ENCODE measurements at places on chromosomes 11 and 22.

- DNase-seq = no peak
Measured at GRCh38 chr11:78925387-78925786, 350.7 kb upstream of the NARS2 start.

- DNase-seq = no peak
Measured at GRCh38 chr11:67010296-67010905, 12.5 kb upstream of the SYT12 start.

- no peak for DNase-seq
Measured at GRCh38 chr22:46789992-46790391, 27.5 kb downstream of the TBC1D22A start.

DNA sequence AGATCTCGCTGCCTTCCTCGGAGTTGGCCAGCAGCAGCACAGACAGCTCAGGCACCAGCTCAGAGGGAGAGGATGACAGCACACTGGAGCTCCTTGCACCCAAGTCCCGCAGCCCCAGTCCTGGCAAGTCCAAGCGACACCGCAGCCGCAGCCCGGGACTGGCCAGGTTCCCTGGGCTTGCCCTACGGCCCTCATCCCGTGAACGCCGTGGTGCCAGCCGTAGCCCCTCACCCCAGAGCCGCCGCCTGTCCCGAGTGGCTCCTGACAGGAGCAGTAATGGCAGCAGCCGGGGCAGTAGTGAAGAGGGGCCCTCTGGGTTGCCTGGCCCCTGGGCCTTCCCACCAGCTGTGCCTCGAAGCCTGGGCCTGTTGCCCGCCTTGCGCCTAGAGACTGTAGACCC, 6.4 kb downstream of the PLA2G3 start:
- no peak for DNase-seq

DNA sequence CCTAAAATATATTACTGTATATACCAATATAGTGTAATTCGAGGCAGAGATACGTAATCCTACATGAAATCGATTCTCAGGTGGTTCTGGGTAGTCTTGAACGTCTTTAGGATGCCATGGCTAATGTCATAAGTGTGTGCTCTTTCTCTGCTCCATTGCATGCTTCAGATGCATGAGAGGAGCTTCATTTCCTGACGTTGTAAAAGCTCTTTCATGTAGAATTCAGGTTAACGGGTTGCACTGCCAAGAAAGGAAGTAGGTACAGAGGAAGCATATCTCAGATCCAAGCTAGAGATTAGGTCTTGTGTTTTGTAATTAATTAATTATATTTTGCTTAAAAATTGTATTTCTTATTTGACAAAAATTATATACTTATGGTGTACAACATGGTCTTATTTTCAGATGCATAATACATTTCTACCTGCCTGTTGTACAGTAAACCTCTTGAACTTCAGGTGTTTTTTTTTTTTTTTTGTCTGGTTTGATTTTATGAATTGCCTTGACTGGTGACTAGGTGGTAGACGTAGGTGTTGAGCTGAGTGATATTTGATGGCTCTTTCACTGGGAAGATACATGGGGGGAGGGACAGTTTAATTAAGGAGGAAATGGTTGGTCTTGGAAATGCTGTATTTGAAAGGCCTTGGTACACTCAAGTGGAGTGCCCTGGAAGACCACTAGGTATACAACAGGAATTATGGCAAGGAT, 9.3 kb downstream of the NUP50 start:
- no peak for DNase-seq

GRCh38 chr11:2305140-2305778, 3.4 kb downstream of the TSPAN32 start:
- peak; percentile 56 for DNase-seq

- DNase-seq = no peak
Measured at GRCh38 chr11:14306481-14306880, 52.5 kb downstream of the RRAS2 start.

DNA sequence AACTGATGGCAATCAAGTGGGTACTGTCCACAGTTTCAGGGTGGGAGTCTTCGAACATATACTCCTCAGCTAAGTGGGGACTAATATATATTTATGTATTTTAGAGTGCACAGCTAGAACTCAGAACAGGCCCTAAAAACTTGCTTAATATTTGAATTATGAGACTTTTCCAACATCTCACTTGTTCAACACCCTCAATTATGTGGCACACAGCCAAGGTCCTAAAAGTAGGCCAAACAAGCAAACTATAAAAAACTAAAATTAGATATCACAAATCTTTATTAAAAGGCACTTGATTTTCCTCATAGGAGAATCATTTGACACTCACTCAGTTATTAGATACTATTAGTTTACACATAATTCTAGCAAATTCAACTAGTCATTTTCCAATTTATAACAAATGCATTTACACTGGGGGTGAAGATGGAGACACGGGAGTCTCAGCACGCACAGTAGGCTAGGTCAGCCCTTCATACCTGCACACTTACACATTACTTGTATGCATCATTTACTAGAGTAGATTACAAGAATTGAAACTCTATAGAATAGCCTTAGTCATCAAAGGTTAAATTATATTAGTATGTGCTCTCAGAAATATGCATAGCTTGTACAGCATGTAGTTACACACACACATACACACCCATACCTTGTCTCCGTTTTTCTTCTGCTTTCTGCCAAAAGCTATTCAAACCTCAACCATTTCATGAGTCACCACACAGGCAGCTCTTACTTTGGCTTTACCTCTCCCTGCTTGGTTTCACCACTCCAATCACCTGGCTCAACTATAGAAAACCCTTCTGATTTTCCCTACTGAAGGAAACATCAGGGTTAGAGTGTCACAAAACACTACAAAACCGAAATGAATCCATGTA, 171.5 kb downstream of the SBF2 start:
- no peak for DNase-seq

DNA sequence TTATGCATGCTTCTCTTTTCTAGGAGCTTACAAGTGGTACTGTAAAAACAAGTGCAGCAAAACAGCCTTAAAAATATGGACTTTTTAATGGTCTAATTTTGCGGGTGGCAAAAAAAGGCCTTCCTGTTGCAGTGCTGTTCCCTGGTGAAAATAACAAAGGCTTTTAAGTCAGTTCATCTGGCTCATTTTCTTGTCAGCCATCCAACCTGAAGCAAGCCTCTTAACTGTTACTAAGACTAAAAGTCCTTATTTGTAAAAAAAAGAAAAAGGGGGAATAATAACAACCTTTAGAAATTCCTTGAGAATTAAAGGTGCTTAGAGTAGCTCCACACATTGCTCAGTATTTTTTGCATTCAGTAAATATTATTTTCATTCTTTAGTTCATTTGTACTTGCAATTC, 200.5 kb upstream of the CHORDC1 start:
- DNase-seq = no peak

DNA sequence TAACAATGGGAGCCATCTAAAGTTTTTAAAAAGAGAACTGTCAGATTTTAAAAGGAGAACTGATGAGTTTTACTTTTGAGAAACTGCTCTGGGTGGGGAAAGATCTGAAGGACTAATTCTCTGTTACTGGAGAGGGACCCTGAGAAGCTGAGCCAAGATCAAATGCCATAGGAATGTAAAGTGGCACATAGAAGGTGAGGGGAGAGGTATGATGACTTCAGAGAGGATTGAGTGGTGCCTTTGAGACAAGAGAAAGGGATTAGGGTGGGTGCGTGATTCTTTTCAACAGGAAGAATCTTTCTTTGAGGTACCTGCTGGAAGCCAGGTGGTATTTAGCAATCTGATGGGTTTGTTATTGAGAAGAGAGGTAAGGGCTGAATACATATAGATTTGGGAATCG, 9.0 kb downstream of the CRKL start:
- DNase-seq = no peak

GRCh38 chr11:118785362-118785761, 5.6 kb downstream of the DDX6 start:
- no peak for DNase-seq

DNA sequence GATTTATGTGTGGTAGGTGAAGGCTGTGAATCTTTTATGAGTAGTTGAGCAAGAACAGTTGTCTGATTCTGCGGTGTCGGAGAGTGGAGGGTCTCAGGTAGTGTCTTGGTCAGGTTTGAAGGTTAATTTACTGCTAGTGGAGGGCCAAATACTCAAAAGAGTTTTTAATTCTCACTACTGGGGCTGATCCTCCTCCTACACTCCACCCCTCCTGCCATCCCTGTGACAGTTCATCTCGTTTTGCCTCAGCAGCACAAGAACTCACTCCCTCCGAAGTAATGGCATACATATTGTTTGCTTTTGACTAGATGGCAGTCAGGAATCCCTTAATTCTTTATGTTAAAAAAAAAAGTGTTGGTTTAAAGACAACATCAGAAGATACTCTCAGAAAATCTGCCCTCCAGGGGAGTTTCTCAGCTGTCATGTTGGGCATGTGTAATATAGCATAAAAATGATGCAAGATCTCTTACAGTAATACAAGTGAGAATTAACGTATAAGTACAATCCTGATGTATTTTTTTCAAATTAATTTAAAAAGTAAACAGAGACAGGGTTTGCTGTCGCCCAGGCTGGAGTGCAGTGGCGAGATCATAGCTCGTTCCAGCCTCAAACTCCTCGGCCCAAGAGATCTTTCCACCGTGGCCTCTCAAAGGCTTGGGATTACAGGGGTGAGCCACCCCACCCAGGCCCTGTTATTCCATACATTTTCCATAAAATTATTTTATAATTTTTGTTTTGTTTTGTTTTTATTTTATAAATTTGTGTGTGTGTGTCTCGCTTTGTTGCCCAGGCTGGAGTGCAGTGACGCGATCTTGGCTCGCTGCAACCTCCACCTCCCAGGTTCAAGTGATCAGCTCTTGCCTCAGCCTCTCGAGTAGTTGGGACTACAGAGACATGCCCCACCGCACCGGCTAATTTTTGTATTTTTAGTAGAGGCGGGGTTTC, 1.3 kb downstream of the FAR1 start:
- DNase-seq = no peak

DNA sequence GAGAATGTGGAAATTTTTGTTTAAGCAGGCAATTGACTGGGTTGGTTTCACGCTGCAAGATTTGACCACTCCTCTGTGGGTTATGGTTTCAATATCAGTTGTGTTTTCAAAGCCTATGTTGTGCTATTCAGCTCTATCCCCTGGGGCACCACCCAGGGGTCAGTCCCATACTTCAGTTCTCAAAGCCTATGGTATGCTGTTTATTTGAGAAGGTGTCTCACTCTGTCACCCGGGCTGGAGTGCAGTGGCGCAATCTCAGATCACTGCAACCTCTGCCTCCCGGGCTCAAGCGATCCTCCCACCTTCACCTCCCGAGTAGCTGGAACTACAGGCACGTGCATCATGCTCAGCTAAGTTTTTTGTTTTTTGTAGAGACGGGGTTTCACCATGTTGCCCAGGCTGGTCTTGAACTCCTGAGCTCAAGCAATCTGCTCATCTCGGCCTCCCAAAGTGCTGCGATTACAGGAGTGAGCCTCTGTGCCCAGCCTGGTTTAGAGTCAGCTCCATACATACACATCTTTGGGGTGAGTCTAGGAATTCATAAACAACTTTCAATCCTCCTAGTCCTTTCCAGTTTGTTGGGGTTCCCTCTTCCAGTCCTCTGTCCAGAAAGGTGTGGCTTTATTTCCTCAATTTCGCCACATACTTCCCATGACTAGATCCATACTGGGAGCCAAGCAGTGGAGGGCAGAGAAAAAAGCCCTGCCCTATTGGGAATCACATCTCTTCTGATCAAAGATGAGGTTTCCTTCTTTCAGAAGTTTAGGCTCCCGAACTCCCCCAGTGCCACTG, 35.0 kb upstream of the MAPK1 start:
- no peak for DNase-seq

GRCh38 chr11:120173019-120173705, 35.2 kb upstream of the TRIM29 start:
- no peak for DNase-seq

DNA sequence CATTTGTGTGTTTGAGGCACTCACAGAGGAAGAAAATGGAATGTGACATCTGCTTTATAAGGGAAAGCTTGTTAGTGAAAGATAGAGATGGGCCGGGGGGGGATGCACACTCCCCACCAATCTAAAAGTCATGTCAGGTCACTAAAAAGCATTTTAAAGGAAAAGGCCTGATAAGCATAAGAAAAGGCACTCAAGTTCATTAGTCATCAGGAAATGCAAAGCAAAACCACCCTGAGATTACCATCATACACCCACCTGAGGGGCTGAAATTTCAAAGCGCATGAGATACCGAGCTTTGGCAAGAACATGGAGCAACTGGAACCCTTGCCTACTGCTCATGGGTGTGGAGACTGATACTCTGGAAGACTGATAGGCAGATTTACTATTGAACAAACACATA, 77.9 kb upstream of the ANO1 start:
- peak; percentile 30 for DNase-seq

GRCh38 chr22:43796567-43796966, 15.5 kb downstream of the EFCAB6 start:
- DNase-seq = peak; percentile 38

GRCh38 chr11:1496091-1496760, 9.6 kb upstream of the MOB2 start:
- no peak for DNase-seq

- peak; percentile 22 for DNase-seq
Measured at GRCh38 chr11:120912504-120912903, 111.4 kb upstream of the TBCEL start.

- DNase-seq = no peak
Measured at GRCh38 chr22:17258788-17259148, 39.5 kb upstream of the ADA2 start.

DNA sequence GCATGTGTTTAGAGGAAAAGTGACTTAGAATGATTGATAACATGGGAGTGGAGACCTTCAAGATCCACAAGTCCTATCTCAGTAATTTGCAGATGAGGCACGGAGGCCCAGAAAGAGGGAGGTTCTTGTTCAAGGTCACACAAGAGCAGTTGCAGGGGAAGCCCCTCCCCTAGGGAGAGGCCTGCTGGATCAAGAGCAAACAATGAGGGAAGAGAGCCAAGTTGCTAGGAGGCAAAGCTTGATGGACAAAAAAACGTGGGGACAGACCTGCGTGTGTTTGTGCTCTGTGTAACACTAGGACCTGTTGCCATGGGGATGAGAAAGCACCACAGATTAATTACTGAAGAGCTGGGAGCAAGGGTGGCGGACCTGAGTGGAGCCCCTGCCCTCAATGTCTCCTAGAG, 6.4 kb upstream of the MFRP start:
- DNase-seq = no peak

GRCh38 chr11:19284881-19285280, 44.1 kb upstream of the E2F8 start:
- DNase-seq = no peak

DNA sequence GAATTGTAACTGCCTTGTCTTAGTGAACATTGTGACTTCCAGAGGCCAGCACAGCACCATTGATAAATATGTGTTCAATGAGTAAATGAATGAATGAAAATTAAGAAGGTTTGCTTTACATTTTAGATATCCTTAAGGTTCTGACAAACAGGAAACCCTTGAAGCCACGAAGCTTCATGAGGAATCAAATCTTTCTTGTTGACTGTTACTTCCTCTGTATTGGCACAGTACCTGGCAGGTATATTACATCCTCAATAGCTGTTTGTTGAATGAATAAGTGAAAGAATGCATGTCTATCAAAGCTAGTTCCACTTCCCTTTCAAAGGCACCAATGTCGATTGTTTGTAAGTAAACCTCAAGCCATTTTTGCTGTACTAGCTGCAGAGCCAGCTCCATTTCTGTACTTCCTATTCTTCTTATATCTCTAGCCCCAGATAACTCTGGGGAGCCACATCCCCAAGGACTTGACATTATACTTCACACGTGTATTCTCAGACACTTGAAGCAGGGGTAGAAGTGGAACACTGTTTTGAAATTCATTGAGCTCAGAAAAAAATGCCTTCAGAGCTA, 140.3 kb upstream of the RAG2 start:
- DNase-seq = no peak

Data from NT2/D1 (cell line).